SHP77 treated with DMSO at 0.1 percent for 48 hours (cell line): ENCODE measurements at places on chromosomes 4 and X.

- DNase-seq: no peak
Observed at GRCh38 chr4:182418054-182418734, 175.0 kb downstream of the TENM3 start.

DNA sequence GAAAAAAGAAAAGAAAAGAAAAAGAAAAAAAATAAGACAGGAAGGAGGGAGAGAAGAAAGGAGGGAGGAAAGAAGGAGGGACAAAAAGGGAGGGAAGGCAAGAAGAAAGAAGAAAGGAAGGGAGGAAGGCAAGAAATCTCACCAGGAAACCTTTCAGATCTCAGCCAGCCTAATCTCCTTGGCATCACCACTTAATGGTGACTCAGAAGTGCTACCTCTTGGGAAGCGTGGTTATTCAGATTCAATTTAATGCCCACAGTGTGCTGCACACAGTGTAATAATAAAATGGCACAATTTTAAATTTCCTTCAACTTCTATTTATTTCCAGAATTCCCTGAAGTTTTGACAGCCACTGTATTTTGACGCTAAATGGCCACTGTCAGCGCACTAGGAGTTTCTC lies 50.3 kb downstream of the DKK2 start:
- DNase-seq: no peak

DNA sequence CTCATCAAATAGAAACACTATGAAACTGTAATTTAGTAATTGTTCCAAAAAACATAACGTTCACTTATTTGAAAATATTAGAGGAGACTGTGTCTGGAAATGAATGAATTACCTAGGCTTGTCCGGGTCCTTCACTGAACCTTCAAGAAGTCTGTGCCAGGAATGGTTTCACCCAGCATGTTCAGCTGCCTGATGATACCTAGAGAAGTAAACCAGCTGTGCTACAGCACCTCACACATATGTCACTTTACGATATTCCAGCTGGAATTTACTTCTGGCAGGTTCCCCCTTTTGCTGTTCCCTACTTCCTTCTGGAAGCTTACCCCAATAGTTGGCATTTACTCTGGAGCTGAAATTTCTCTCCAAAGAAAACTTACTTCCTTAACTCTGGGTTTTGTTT lies 906.5 kb downstream of the FAT4 start:
- DNase-seq: no peak

- DNase-seq: peak; percentile 40
Observed at GRCh38 chrX:123764967-123765871, 32.4 kb upstream of the THOC2 start.

DNA sequence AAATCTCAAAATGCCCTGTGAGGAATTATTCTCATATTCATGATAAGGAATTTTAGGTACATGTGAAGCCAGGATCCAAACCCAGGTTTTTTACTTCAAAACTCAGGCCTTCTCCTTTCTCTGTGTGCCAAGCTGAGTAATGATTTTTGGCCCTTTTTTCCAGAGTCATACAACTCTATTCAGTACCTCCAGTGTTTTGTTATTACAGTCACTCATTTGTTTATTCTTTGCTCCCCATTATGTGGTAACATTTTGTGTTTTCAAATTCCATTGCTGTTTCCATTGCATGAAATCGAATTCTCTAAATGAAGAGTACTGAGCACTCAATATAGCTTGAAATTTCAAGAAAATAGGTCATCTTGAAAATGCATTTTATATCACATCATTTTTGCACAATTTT lies 315.4 kb downstream of the NR3C2 start:
- DNase-seq: no peak
